ENCODE measurements at places on chromosomes 5 and 9.
A peak's percentile ranks its signal among the peaks of the same experiment; 100 is the strongest.

DNA sequence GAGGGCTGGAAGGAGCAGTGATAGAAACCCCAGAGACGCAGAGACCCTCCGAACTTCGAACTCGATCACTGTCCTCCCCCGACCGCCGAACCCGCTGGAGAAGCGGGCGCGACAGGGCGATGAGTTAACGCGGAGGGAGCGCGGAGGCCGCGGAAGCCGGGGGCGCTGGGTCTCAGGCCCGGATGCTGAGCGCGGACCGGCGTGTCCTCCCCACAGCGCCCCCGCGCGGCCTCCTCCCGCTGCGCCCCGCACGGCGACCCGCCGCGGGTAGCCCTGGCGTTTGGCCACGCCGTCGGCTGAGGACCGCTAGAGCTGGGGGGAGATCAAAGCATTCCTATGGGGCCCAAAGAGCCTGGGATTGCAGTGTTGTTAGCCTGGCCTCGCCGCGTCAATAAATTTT is 7.7 kb upstream of the DMRT2 start:
- DNase-seq, result no peak

- DNase-seq, result peak; percentile 2
Measured at GRCh38 chr5:170273968-170274710, 23.4 kb downstream of the LCP2 start.

DNA sequence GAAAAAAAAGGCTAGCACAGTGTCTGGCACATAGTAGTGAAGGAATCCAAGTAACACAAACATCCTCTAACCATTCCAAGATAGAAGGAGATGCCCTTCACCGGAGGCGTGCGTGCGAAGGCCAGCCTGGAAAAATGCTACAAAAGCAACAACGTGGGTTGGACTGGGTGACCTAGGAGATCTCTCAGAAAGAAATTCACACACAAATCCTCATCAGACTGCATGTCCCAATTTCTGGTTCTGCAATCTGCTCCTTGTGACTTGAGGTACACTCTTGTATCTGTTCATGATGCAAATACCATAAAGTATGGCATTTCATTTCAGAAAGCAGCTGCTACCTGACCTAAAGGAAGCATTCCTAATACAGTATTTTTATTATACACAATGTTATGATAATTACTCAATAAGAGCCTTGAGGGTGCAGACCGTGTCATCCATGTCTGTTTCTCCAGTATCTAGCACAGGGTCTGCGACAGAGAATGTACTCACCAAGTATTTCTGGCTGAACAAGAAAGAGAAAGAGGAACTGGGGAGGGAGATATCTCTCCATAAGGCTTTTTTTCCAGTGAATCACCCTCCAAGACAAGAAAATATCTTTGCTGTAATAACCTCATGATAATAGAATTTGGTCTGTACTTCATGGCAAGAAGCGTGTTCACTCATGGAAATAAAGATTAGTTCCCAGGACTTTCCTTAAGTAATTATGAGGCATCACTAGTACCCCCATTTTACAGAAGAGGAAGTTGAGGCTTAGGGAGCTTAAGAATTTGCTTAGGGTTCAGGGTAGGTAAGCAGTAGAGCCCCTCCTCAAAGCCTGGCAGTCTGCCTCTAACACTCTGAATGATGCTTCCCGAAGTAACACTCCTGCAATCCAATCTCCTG is 138.3 kb downstream of the CDK5RAP2 start:
- DNase-seq, result peak; percentile 96

DNA sequence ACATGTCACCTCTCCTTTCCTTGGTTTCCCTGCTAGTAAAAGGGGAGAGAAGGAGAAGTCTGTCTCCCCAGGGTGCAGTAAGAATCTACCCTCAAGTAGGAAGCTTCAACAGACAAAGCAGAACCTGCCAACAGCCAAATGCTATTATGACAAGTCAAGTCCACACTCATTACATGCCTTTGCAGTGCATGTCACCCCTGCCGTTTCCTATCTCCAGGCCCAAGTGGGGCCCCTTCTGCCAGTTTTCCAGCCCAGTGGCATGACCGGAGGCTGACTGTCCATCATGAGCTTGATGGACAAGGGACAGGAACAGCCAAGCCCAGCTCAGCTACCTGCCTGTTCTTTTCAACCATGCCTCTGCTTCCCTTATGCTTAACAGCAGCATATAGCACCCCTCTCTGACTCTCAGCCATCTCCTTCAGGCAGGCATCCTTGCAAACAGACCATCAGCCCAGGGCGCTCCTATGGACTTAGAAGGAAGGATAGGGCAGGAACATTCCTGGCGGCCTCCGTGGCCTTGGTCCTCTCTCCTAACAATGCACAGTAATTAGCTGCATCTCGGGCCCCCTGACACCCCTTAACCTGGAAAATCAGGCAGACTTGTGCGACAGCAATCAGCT is 107.2 kb upstream of the RAD23B start:
- DNase-seq, result no peak

GRCh38 chr9:19969721-19970120 is 180.9 kb upstream of the SLC24A2 start:
- DNase-seq, result peak; percentile 24

- no peak for DNase-seq
Measured at GRCh38 chr9:34594177-34594576, 4.7 kb upstream of the CNTFR start.

- peak; percentile 10 for DNase-seq
Measured at GRCh38 chr5:178899289-178899688, 3.6 kb downstream of the ZFP2 start.

DNA sequence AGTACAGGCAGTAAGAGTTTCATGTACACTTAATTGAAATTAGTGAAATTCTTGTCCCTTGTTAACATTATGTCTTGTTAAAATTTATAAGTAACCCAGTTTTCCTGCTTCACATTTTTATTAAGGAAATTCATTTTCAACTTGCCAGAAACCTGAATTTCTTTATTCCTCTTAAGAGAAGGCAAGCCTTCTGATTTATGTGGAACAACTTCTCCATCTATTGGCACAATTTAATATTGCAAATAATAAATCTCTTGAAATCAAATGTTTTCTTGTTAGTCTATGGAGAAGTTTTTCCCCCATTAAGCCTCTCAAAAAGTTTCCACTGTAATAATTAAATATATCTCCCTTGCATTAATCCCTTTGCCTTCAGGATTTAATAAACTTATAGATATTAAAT is 33.8 kb upstream of the ACO1 start:
- peak; percentile 20 for DNase-seq

GRCh38 chr9:35689542-35690293 is at the start of gene TPM2:
Gene TPM2, minus strand, starts transcription at chr9:35689925. Its CDS starts 108 bp downstream, at chr9:35689817.
- peak; percentile 84 for DNase-seq

GRCh38 chr9:6938447-6938846 is 180.7 kb downstream of the KDM4C start:
- DNase-seq, result peak; percentile 93

- DNase-seq, result no peak
Measured at GRCh38 chr9:125486576-125486975, 220.4 kb downstream of the MAPKAP1 start.

DNA sequence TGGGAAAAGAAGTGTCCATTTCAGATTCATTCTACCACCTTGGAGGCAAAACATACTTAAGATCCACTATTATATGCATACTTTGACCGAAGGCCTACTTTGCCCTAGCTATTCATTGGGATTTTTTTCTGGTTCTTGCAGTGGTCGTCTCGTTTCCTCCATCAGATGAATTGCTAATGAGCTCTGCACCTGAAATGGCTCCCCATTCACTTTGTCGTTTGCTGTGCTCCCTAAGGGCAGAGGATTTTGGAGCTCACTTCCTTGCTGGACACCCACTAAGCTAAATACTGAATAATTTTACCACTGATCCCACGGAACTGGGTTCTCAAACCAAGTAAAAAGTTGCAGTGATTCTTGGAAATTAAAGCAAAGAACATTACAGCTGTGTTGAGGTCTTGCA is 1.9 kb downstream of the KDM3B start:
- DNase-seq, result no peak

DNA sequence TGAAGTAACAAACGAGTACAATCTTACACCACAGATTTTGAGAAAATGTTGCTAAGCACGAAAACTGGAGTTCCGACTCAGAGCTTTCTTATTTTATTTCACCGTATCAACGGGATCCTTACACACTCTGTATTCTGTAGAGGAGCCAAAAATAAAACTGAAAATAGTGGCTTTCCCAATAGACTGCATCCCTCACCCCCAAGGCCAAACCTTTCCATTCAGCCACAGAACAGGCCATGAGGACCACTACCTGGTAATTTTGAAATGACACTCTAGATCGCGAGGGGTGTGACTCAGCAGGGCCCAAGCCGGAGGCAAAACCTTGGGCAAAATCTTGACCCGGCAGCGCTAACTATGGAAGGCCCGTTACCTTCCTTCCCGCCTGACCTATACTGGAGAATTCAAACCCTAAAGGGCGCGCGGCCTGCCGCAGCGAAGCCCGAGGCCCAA is 432 bp downstream of the HSPA9 start:
- peak; percentile 25 for DNase-seq

- no peak for DNase-seq
Measured at GRCh38 chr9:105978336-105978735, 284.0 kb downstream of the TMEM38B start.

DNA sequence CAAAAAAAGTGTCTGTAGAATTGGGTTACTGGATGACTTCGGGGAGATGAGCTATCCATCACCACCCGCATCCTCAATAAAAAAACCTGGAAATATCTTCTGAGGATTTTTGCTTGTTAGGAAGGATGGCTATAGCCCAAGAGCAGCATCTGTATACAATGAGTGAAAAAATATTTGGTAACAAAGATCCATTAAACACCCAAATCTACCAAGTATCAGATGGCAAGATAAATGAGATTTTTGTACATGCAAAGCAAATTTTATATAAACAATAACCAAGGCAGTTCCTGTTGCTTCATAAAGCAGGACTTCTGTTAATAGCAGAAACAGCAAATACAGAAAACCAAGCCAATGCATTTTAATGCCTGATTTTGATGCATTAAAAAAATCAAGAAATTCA is 166.6 kb downstream of the SLC28A3 start:
- DNase-seq, result no peak

DNA sequence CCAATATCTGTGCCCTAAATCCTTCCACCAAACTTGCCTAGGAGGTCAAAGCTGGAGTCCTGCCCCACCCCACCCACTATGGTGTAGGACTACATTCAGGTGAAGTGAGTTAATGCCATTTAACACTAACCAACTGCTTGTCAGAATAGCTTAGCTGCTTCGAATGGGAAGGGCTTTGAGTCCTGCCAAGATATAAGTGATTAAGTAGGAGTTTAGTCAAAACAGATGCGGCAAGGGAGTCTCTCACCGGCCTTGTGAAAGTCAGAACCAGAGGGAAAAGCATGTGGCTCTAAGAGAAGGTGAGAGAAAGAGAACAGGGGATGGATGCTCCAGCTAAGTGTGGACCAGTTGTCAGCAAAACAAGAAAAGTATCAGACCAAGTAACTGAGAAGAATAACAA is 132.6 kb downstream of the SPOCK1 start:
- DNase-seq, result no peak

DNA sequence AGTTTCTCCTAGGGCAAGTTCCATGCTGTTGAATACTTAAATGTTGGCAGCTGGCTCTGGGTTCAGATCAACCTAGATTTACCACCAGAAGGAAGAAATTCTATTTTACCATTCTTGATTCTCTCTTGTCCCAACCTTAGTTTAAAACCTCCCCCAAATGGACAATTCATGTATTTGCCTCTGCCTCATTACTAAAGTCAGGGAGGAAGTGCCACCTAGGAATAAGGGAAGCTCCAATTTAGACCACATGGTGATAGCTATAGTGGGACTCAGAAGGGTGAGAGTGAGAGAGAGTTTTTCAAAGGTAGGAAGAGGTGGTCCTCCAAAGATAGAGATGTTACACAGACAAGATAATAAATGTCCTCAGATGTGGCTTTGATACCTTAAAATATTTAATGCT is 53.4 kb upstream of the PAM start:
- DNase-seq, result no peak

DNA sequence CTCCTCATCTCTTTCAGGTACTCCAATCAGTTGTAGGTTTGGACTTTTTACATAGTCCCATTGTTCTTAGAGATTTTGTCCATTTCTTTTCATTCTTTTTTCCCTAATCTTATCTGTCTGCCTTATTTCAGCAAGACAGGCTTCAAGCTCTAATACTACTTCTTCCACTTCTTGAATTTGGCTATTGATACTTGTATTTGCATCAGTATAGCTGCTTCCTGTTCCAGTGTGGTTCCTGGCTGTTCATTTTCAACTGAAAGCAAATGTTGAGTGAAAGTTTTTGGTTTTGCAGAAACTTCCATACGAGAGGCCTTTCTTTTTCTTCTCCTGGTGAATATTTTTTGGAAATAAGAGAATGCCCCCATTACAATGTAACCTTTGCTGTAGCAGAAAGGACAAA is 12.0 kb upstream of the IFNA1 start:
- no peak for DNase-seq

- DNase-seq, result no peak
Measured at GRCh38 chr9:12516573-12516972, 176.6 kb upstream of the TYRP1 start.

- peak; percentile 57 for DNase-seq
Measured at GRCh38 chr9:113309204-113309813, 6.1 kb upstream of the RNF183 start.

GRCh38 chr5:178469975-178470759 is 120.0 kb downstream of the COL23A1 start:
- no peak for DNase-seq

GRCh38 chr9:8717146-8717545 is 917.6 kb upstream of the DMAC1 start:
- DNase-seq, result no peak

GRCh38 chr5:142771666-142772065 is 1.5 kb downstream of the ARHGAP26 start:
- no peak for DNase-seq

GRCh38 chr9:93568169-93568568 is 8.2 kb upstream of the PHF2 start:
- DNase-seq, result no peak

- no peak for DNase-seq
Measured at GRCh38 chr9:20187318-20187717, 398.5 kb upstream of the SLC24A2 start.

GRCh38 chr9:34688329-34689115 is 2.6 kb downstream of the CCL19 start:
- no peak for DNase-seq

GRCh38 chr9:38435521-38435920 is 11.3 kb upstream of the IGFBPL1 start:
- no peak for DNase-seq

DNA sequence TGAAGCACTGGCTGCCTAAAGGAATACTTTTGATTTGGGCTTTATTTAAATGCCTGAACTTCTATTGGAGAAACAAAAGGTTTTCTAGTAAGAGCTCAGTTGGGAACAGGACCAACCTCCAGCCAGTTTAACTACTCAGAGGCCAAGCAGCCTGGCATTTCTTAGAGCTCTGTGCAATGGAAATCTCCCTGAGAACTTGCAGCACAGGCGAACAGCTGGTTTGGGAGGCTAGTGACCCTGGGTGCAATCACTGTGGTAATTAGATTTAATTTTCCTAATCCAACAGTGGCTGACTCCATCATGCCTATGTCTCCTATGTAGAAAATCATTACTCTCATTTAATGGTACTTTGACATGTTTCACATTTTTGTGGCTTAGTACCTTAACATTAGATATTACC is 1.0 kb upstream of the CDH6 start:
- DNase-seq, result no peak
